ENCODE measurements at places on chromosomes 5 and 9.

DNA sequence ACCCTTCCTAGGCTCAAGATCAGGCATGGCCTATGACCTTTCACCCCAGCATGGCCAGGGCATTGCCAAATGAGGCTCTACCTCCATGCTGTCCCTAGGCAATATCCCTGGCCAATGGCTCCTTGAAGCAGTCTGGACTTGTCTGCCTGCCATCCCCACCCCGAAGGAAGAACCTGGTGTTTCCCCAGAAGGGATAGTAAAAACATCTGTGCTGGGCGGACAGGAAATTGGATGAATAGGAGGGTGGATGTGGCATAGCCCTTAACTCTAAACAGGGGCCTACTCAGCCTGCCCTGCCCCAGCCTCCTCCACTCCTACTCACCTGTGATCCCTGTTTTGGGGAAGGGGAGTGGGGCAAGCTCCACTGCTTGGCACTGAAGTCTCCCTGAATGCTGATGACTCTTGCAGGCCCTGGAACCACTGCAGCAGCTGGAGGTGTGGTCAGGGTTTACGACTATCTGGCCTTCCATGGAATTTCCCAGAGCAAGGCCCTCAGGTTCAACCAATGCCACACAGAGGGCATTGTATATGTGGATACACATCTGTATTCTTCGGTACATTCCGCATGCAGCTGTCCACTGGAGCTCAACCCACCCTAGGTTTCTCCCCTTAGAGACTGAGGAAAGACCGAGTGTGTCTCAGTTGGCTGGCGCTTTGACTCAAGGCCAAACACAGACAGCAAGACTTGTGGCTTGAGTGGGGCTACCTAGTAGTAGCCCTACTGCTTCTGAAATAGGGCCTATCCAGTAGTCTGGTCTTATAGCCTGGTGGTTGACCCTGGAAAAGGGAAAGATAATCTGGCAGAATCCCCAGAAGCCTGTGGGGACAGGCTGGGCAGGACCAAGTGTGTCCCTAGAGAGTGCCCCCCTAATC, 6.4 kb upstream of the P4HA2 start:
- no peak for DNase-seq

GRCh38 chr5:42301349-42301748, 121.9 kb upstream of the GHR start:
- DNase-seq, result no peak

- no peak for DNase-seq
These were observed at the start of gene SPACA9 for GRCh38 chr9:132878695-132879456. TSS of gene SPACA9 (plus strand) at chr9:132878898. CDS start at chr9:132883948, 5,050 bp downstream.

DNA sequence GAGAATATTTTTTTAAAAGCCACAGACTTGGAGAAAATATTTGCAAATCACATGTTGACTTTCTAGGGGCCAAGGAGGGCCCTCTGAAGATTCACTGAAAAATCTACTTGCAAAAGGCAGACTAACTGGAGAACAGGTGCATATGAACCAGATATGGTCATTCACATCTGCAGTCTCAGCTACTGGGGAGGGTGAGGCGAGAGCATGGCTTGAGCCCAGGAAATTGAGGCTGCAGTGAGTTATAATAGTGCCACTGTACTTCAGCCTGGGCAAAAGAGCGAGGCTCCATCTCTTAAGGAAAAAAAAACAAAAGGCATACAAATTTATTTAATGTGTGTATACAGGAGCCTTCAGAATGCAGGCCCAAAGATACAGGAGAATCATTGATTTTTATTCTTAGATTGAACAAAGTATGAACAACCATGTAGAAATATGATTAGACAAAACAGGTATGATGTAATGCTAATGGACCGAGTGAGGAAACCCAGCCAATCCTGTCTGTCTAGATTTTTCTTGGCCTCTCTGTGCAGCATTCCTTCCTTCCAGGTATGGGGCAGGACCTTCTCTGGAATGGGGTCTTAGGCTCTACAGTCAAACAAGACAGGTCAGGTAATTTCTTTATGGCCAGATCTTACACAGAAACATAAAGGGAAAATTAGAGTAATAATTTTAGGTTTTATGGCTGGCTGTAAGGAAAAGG, 15.3 kb upstream of the SLC27A6 start:
- DNase-seq, result no peak

GRCh38 chr5:144448457-144448856, 277.8 kb downstream of the KCTD16 start:
- DNase-seq, result no peak
